ENCODE measurements at places on chromosomes 16 and 17.

DNA sequence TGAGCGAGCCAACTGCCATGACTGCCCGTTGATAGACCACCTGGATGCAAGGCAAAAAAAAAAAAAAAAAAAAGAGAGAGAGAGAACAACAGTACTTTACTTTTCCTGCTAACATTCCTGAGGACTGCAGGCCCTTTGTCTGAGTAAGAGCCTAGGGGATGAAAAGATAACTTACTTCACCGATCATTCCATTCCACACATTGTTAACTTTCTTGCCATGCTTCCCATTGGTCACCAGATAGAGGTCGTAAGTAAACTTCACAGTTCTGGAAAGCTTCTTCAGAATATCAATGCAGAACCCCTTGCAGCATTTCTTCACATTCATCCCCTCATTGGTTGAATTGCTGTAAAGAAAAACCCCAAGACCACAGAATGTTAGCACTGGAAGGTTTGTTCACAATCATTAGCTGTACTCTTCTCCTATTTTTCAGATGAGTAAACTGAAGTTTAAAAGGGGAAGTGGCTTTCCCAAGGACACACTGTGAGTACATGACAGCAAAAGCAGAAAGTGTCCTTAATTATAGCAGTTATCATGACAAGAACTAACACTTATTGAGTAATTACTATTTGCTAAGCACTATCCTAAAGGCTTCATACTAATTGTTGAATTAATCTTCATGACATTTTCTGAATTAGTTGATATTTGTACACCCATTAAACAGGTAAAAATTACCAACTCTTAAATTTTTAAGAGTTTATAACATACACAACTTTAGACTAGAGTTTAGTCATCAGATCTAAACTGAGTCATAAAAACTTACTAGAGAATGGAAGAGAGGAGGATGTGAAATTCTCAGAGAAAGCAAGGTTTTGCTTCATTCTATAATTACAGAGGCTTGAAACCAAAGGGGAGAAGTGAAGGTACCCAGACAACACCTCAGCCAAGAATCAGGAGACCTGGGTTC is 341.2 kb downstream of the GRIN2A start:
- DNase-seq, result no peak

DNA sequence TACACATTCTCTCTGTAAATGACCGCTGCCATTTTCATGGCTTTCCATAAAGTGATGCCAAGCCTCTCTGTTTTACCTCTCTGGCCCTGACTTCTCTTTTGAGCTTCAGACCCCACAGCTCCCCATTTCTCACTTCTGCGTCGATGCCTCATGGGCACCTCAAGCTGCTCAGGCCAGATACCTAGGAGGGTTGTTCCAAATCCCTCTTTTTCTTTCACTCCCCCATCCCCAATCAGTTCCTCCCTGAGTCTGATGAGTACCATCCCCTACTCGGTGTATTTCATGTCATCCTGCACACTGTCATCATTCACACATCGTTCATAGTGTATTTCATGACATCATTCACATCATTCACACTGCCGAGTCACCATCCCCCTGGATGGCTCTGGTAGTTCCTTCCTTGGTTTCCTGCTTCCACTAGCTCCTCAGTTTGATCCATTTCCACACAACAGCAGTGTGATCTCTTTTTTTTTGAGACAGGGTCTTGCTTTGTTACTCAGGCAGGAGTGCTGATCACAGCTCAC is 43.1 kb downstream of the NTN1 start:
- DNase-seq, result no peak

DNA sequence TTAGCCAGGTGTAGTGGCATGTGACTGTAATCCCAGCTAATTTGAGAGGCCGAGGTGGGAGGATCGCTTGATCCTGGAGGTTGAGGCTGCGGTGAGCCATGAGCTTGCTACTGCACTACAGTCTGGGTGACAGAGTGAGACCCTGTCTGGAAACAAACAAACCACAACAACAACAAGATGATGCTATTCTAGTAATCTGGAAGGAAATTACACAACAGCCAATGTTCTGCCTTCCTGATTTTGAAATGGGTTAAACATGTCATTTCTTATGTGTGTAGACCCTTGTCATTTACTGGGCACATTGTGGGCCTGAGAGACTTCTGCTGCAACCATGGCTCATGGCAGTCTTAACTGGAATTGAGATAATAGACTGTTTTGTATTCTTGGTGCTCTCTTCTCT is 5.9 kb downstream of the COQ7 start:
- DNase-seq, result no peak

DNA sequence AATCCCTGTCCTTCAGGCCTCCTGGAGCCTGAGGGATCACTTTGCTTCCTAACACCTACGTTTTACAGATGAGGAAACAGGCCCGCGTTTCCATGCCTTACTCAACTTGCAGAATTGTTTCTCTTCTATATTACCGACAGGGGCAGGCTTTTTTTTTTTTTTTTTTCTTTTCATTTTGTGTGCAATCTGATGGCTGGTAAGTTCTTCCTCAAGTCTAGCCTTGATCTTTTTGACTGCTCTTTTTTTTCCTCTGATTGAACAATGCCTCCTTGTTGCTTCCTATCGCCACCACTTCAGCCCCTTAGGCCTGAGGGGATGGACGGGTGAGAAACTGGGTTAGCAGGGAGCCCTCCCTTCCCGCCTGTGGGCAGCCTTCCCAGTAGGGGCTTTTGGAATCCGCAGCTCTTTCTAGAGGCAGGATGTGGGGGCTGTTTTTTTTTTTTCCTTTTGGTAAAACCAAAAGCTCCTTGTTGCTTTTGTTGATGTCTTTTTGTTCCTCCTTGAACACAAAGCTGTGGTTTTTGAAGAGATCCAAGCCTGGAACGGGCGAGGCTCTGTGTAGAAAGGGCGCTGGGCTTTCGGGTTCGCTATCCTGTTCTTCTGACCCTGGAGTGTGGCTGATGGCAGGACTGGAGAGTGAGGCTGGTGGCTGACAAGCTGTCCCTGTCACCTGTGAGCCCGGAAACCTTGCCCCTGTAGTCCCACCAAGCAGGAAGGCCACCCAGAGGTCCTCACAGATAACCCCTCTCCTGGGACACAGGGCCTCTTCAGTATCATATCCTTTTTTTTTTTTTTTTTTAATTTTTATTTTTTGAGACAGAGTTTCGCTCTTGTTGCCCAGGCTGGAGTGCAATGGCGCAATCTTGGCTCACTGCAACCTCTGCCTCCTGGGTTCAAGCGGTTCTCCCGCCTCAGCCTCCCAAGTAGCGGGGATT is 14.0 kb downstream of the LASP1 start:
- DNase-seq, result no peak
